ENCODE measurements at places on chromosomes 12 and 14.

- no peak for DNase-seq
Observed at GRCh38 chr12:92866418-92866817, 62.7 kb downstream of the EEA1 start.

DNA sequence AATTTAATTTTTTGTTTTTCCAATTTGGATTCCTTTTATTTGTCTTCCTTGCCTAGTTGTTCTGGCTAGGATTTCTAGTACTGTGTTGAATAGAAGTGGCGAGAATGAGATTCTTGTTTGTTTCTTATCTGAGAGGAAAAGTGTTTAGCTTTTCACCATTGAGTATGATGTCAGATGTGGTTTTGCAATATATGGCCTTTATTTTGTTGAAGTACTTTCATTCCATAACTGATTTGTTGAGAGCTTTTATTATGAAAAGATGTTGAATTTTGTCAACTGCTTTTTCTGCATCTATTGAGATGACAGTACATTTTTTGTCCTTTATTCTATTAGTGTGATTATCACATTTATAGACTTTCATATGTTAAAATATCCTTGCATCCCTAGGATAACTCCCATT is 462.0 kb downstream of the CCDC91 start:
- no peak for DNase-seq

DNA sequence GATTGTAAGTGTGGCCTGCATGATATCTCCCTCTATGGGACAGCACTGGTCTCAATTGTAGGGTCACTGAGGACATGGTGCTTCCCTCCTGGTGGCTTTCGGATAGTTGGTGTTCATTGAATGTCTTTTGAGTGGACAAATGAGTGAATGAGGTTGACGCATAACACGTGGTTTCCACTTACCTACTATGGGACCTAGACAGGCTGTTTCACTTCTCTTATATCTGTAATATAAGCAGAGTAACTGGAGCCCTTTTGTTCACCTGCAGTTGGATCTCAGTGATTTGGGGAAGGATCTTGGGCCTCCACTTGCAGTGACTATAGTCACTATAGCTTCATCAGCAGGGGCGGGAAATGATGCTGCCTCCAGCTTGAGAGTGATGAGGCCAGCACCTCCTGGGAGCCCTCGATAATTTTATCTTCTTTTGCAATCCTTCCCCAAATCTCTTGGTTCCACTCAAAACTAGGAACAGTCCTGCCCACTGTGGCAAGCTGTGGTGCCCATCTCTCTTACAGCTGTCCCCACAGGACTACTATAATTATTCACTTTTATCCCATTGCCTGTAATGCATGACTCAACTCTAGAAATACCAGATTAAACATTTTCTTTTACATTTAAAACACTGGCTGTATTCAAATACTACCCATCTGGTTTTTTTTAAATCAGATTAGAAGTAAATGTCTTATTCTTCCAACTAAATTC is 242.9 kb downstream of the CHST11 start:
- no peak for DNase-seq

DNA sequence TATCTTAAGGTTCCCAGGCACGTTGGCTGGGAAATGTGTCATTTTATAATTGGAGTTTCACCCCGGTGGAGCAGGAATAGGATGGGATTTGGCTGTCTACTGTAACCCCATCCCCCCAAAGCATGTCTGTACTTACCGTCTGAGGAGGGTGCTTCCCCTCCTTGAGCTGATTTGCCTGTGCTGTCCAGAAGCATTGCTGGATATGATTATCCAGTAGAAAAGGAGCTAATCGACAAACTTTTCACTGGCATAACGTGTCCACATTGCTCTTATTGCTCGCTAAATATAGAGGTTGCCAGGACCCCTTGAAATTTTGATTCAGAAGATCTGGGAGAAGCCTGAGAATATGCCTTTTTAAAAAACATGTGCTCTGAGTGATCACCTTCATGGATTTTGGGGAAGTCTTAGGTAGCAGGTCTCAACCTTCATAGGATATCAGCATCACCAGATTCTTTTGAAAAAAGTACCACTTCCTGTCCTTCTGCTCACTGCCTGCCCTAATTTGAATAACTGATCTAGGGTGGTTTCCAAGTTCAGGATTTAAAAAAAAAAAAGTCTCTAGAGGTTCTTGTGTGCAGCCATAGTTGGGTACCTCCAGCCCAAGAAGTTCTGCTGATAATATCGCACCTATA is 80.4 kb upstream of the KCNA1 start:
- DNase-seq: no peak

DNA sequence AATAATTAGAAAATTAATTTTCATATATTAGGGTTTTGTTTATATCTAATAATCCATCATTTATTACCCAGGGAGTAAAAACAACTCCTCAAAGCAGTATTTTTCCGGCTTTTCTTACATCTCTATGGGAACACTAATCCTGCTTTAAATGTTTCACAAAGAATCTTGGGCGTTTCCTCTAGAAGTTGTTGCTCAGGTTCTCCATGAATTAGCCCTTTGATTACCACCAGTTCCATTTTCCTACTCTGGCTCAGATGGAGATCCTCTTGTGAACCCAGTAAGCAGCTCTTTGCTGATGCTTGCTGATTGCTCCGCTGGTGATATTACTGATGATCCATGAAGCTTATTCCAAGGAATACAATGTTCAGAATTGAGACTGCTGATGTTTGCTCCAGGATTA is 78.5 kb upstream of the PKP2 start:
- no peak for DNase-seq

DNA sequence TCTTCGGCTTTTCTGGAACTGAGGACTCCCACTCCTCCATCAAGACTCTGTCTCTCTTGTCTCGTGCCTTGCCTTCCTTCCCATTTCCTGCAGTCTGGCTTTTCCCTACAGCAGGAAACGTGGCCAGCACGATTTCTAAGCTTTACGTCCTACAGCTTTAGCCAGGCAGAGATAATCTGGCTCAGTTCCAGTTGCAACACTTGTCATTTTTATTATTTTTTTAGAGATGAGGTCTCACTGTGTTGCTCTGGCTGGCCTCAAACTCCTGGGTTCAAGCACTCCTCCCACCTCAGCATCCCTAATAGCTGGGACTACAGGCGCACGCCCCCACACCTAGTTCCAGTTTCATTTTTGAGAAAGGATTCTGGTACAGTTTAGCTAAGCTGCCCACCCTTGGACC is 19.9 kb downstream of the CALM1 start:
- no peak for DNase-seq

DNA sequence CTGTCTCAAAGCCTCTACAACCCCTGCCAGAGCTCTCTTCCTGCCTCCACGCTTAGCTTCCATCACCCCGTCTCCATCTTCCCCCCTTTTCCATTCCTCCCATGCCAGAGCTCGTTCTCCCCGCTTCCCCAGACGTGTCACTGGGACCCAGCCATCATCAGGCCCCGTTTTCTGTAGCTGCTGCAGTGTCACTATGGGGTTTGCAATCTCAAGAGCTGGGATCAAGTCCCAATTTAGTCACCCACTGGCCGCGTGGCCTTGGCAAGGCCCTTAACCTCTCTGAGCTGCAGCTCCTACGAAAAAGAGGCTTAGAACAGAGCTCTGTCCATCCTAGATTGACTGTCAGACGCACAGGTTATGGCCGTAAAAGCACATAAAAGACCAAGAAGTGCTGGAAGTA is 901 bp upstream of the FAIM2 start:
- no peak for DNase-seq

GRCh38 chr12:32718926-32719325 is 36.8 kb downstream of the YARS2 start:
- no peak for DNase-seq
